CD4-positive, CD25-positive, alpha-beta regulatory T cell (primary cell): ENCODE measurements at places on chromosomes 5 and 9. TPM values are rescaled to one million over a fixed set of nuclear protein-coding genes. Genes with fewer than 3 reads are reported as not detected.

PCDHA13 gene
- not detected for total RNA-seq

WDR5 gene
- total RNA-seq: 19.3 TPM

PCDHGA11 gene
- not detected for total RNA-seq

GKAP1 gene
- 6.7 TPM for total RNA-seq

SLCO6A1 gene
- not detected for total RNA-seq

OR1L8 gene
- total RNA-seq: not detected

IFNA13 gene
- not detected for total RNA-seq
